ENCODE measurements at places on chromosomes 7 and 10.

- no peak for DNase-seq
Measured at GRCh38 chr7:120402079-120402767, 129.2 kb downstream of the KCND2 start.

- DNase-seq, result no peak
Measured at GRCh38 chr10:86017841-86018734, 348.5 kb downstream of the GRID1 start.

DNA sequence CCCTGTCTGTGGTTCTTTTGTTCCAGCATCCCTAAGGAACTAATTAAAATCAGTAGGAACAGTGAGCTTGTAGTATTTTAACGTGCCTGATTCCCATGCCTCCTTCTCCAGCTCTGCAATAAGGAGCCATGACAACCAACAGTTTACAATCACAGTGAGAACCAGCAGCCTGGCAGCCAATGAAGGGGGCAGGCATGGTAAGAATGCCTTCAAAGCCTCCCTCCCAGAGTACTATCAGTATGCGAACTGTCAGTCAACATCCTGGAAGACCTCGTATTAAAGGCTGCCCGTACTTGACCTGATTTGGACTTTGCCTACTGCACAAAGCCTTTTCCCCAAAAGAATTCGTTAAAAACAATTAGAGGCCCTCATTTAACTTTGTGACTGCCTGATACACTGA lies 7.7 kb downstream of the ZPBP start:
- no peak for DNase-seq

DNA sequence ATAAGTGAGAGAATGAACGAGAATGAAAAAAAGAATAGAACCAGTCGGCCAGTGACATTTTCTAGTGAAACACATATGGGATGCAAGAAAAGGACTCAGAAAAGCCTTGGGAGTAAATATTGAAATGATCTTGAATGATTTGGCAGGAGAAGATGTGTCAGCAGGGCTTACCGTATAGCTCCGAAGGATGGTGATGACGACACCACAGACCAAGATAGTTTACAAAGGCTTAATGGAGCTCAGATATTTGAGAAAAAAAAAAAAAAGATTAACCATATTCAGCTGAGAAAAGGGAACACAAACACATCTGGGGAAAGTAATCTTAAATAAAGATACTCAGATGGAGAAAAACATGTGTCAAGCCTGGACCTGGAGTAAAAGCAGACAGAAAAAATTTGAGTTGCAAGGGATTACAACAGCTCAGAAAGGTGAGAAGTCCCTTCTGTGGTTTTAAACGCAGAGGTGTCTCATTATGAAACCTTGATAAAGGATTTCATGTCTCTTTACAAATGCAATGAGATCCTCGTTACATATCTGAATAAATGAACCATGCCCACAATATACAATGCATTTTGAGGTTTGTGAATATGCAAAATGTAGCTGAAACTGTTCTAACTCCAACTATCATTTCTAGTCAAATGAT lies 36.0 kb downstream of the DNAJB9 start:
- DNase-seq, result no peak

- DNase-seq, result no peak
Measured at GRCh38 chr10:114911052-114911711, 26.8 kb upstream of the TRUB1 start.

GRCh38 chr10:62818426-62819011 lies 2.4 kb upstream of the EGR2 start:
- peak; percentile 54 for DNase-seq

DNA sequence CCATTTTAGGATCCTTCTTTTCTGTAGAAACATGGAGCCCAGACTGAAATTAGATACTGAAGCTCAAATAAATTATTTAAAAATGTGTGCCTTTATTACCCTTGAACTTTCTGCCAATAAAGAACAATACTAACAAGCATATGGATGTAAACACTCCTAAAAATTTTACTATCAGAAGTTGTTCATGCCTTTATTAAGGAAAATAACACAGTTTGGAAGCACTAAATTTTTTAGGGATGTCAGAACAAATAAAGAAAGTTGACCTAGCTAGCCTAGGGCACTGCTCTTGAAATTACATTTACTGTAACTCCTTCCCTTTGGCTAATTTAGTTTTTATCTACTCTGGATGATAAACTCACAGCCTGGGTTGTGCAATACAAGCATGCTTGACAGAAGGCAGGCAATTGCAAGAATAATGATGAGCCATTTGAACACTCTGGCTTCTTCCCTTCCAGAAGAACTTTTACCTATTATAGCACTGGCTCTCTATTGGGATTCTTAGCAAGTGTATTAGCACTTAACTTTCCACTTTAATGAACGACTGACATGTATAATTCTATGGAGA lies 351.7 kb upstream of the C7orf33 start:
- no peak for DNase-seq

DNA sequence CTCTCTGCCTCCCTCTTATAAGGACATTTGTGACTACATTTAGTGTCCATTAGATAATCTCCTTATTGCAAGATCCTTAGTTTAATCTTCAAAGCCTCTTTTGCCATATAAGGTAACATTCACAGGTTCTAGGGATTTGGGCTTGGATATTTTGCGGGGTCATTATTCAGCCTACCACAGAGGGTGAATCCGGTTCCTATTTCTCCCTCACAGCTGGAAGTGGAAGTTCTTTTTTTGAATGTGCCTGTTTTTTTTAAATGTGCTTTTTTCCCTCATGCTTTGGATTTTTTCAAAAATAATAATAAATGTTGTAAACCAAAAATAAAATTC lies 17.1 kb upstream of the FAM221A start:
- DNase-seq, result no peak

DNA sequence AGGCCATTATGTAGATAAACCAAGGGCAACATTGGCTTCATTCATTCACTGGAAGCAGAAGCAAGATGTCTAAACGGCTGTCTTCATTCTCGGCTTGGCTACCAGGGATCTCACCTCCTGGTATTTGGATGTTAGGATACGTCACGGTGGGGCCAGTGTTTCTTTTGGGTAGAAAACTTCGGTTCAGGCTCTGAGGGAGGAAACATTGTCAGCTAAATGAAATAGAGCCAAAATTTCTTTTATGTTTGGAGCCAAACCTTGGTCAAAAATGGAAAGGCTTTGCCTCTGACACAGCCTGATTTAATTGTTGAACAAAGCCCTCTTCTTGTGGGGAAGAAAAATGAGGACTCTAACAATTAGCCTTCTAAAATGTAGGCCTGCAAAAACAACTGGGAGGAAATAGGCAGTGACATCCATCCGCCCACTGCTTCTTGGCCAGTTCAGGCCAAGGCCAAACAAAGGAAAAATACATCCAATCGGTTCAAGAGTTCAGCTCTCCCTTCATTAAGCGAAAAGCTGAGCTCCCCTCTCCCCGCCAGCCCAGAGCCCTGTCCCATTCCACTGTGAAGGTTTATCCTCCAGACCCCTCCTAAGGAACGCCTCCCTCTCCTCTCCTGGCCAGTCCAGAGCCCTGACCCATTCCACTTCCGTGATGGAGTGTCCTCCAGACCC lies 44.4 kb downstream of the PFKFB3 start:
- no peak for DNase-seq

GRCh38 chr7:125681508-125681907 lies 751.9 kb upstream of the POT1 start:
- DNase-seq, result no peak

- DNase-seq, result no peak
Measured at GRCh38 chr7:27661811-27662489, 733 bp downstream of the HIBADH start.

GRCh38 chr7:27955011-27955410 lies 215.0 kb downstream of the TAX1BP1 start:
- DNase-seq, result peak; percentile 16

DNA sequence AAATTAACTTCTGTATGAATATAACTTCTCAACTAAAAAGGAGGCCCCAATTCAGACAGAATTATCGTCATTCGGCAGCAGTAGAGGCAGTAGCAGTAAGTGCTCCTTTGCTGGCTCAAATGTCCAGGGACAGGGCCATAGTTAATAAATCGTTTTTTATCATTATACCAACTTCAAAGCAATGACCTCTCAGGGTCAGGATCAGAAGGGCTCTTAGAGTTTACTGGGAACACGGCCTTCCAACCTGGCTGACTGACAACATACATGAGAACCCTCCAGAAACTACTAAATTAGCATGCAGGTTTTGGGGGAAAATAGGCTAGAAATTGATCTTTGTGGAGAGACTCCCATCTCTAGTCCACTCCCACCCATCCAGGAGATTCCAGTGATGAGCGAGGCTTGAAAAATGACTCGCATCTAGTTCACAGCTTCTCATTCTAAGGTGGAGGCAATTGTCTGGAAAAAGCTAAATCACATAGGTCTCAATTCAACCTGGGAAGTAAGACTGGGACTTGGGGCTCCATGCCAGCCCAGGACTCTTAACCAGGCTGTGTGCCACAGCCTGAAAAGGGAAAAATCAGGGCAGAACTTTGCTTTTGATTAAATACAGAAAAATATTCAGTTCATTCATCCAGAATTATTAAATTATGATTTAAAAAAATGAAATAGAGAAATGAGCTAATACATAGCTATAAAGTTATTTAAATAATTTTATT lies 84.6 kb downstream of the ABLIM1 start:
- DNase-seq, result no peak
